Naive thymus-derived CD4-positive, alpha-beta T cell (primary cell): ENCODE measurements at places on chromosomes 2 and 18. TPM values are rescaled to one million over a fixed set of nuclear protein-coding genes. Genes with fewer than 3 reads are reported as not detected.

ZNF396 gene
- total RNA-seq: 0.54 TPM

GRCh38 chr18:37874721-37875120 lies 309.1 kb upstream of the CELF4 start:
- no peaks in the 10 kb centered on the region for H3K36me3 ChIP-seq
- no peak overlapping the region for H3K4me3 ChIP-seq
- H3K27ac ChIP-seq: no peak overlapping the region
- H3K27me3 ChIP-seq: no peaks in the 10 kb centered on the region
- no peaks in the 10 kb centered on the region for H3K4me1 ChIP-seq

- no peak overlapping the region for H3K27ac ChIP-seq
- no peak overlapping the region for H3K4me3 ChIP-seq
- H3K36me3 ChIP-seq: no peaks in the 10 kb centered on the region
- no peaks in the 10 kb centered on the region for H3K4me1 ChIP-seq
Measured at GRCh38 chr18:48342581-48342980, 66.6 kb downstream of the ZBTB7C start.

GRCh38 chr2:236972491-236973342 lies 113.0 kb upstream of the COPS8 start:
- H3K27me3 ChIP-seq: no peaks in the 10 kb centered on the region
- no peak for DNase-seq
- peaks cover 11% of the 10 kb centered on the region for H3K4me1 ChIP-seq
- no peak overlapping the region for H3K27ac ChIP-seq
- H3K4me3 ChIP-seq: no peak overlapping the region
